ENCODE measurements at places on chromosomes 7 and 10.

DNA sequence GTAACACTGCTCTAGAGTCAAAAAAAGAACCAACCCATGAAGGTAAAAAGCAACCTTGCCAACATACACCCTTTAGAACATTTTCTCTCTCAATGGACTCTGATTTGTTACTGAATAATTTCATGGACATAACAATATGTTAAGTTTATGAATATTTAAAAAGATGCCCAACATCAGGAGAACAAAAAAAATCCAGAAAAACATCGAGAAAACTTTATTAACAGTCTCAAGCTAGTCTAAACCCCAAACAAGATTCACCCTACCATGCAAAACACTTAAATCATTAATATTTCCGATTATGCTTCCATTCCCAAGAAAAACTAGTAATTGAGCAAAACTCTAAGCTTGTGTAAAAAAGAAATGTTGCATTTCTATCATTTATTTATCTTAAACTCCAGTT, 46.7 kb downstream of the OSBPL3 start:
- DNase-seq, result no peak

DNA sequence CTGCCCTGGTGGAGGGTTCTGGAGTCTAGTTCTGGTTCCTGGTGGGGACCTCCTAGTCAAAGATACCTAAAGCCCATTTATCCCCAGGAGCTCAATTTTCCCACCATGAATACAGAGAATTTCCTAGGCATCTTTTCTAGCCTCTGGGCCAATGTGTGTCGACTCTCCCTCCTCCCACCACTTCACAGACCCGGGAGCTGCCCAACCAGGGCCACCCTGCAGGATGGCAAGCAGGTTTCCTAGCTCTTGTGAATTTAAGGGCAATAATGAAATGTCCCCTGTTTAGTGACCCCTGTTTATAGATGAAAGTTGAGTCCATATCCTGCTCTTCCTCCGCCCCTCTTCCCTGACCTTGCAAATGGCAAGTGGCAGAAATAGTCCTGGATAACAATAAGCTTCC, 9.4 kb downstream of the DLX5 start:
- DNase-seq, result no peak

DNA sequence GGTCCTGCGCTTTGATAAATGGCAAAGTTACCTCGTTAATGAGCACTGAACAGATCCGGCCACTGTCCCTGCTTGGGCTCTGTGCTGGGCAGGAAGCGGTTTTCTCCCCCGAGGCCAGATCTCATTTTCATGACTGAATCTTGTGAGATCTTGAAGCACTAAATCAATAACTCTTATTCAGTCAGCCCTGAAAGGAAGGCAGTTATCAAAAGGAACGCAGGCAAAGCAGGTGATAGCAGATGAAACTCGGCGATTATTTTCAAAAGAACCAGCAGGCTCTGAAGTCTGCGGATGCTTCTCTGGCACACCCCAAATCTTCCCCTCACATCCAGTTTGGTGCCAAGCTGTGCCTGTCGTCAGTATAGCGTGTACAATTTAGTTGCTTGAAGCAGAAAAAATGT, 228.7 kb downstream of the BAMBI start:
- no peak for DNase-seq

- DNase-seq, result no peak
Observed at GRCh38 chr10:4477664-4478063, 348.3 kb upstream of the AKR1E2 start.

GRCh38 chr10:80108576-80109239, 23.8 kb upstream of the PLAC9 start:
- no peak for DNase-seq

GRCh38 chr10:9625304-9625703, 1392.4 kb upstream of the CELF2 start:
- no peak for DNase-seq

DNA sequence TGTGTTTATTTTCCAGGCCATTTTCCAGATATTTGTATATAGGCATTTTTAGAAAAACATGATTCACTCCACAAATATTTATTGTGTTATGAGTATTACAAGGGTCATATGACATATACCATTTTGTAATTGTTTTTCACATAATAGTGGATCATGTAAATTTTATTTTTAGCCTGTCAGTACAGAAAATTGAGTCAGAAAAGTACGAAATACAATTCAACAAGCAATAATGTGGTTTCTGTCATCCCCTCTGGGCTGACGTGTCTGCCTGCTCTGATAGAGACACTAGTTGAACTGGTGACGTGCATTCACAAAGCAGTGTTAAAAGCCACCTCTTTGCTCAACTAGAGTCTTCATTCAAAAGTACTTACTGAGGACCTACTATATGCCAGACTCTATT, 97.9 kb upstream of the STEAP1B start:
- DNase-seq, result no peak

DNA sequence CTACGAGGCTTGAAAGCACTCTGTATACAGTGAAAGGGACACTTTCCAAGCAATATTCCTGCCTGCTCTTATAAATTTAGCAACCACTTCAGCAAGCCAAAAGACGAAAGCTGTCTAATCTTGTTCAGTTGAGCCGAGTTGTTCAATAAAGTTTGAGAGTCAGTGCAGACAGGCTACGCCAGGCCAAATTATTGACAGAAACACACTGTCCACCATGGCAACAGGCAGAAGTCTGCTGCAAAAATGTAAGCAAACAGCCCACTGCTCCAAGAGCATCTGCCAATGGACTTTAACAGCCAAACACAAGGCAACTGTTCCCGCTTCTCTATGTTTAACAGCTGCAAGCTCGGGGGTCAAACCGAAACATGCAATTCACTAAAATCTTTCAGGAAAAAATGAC, 85.7 kb downstream of the GLI3 start:
- no peak for DNase-seq

DNA sequence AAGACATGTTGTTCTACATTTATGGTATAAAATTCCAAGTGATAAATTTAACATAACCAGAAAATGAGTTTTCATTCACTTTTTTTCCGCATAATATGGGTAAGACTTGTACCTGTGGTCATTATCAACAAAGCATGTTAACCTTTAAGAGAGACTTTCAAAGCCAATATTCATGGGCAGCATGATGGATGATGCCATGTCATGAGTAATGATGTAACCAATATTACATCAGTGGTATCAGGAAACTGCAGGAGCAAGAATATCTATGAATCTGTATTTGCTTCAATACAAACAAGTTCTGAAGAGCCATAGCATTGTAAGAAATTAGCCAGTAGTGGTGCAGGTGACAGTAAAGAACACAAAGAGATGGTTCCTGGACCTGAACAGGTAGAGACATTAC, 126.9 kb downstream of the C1GALT1 start:
- DNase-seq, result no peak

DNA sequence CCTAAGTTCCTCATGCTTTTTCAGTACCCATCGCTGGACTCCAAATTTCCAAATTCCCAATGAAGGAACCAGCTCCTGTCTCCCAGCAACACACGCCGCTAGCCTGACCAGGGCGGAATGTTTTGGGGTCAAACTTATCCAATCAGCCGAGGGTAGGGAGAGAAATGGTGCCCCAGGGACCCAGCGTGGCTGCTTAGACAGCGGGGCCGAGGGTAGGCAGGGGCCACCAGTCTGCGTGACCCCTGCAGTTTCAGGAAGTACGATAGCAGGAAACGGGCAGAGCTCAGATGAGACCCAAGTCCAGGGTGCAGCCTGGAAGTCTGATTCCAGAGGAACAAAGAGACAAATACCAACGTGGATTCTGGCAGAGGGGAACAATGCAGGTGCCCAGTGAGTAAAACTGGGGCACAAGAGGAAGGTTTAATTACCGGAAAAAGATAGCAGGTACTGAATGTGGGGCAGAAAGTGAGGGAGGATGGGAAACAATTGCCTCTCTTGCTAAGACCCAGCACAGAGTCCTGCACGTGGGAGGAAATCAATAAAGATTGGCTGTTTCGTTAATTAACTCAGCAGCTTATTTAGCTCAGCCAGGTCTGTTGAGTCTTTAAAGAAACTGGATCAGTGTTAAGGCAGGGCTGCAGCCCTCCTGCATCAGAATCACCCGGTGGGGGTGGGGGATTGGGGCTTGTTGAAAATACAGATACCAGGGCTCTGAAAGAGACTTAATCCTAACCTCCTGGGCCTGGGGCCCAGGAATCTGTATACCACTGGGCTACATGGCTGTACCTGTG, 50.4 kb upstream of the NFE2L3 start:
- DNase-seq, result peak; percentile 69

- no peak for DNase-seq
Observed at GRCh38 chr7:126930166-126930565, 322.6 kb downstream of the GRM8 start.

GRCh38 chr10:34520084-34520483, 295.0 kb downstream of the PARD3 start:
- DNase-seq, result no peak

GRCh38 chr7:36280840-36281812, 108.5 kb upstream of the ANLN start:
- peak; percentile 35 for DNase-seq

DNA sequence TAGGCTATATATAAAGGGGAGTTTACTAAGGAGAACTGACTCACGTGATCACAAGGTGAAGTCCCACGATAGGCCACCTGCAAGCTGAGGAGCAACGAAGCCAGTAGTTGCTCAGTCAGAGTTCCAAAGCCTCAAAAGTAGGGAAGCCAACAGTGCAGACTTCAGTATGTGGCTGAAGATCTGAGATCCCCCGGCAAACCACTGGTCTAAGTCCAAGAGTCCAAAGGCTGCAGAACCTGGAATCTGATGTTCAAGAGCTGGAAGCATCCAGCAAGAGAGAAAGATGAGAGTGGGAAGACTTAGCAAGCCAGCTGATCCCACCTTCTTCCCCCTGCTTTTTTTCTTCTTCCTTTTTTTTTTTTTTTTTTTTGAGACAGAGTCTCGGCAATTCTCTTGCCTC, 27.0 kb upstream of the GSDME start:
- no peak for DNase-seq

GRCh38 chr7:27110186-27111031, 7.9 kb upstream of the HOXA2 start:
- peak; percentile 96 for DNase-seq

DNA sequence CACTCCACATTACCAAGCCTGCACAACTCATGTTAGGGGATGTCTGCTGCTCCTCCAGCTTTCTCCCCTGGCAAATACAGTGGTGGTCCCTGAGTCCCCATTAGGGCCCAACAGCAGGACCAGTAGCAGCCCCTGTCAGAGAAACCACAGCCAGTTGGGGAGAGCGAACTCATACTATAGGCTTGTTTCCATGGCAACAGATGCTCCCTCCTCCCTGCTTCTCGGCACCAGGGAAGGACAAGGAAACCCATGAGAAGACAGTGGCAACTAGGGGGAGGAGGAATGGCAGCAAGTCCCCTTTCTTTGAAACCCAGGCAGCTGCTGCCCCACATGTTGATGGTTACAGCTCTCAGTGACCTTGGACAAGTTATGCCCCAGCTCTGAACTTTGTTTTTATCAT, 326.4 kb downstream of the KCNMA1 start:
- DNase-seq, result peak; percentile 16

- DNase-seq, result no peak
Observed at GRCh38 chr7:41436139-41436538, 266.8 kb downstream of the INHBA start.

- DNase-seq, result no peak
Observed at GRCh38 chr7:7895754-7896153, 72.8 kb upstream of the GLCCI1 start.

GRCh38 chr10:70837660-70838059, 21.9 kb downstream of the SGPL1 start:
- no peak for DNase-seq

GRCh38 chr10:34698248-34698831, 116.8 kb downstream of the PARD3 start:
- DNase-seq, result no peak

DNA sequence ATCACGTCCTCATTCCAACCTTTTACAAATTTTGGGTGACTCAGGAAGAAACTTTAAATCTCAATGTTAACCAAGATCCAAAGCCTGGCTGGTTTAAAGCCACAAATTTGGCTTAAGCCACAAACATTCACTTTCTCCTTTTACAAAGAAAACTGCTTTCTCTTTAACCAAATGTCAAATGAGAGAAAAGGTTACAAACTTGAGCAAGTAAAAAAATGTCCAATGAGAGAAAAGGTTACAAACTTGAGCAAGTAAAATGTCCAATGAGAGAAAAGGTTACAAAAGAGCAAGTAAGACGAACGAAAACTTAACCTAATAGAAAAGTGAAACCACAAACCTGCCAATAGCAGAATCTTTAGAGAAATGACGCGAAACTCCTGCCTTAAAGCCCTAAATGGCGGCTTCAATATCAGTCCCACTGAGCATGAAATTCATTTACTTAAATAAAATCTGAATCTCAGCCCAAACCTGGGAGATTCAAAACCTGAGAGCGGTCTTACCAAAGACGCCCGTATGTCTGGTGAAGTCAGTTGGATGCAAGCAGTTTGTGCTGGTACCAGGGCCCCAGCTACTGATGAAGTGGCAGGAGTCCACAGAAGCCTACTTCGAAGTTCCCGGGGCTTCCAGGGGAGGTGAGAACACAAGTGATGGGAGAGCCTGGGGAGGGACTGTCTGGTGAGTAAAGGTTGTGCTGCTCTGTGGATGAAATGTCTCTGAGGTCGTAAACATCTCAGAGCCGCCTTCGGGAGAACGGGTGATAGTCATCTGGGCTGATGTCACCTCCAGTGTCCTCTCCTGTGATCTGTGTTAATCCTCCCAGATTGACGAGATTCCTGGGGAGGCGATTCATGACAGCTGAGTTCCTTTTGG, 74.6 kb downstream of the PAXIP1 start:
- no peak for DNase-seq

- DNase-seq, result no peak
Observed at GRCh38 chr10:17077346-17077781, 52.2 kb downstream of the CUBN start.

GRCh38 chr7:69603351-69603750, 5.1 kb downstream of the AUTS2 start:
- no peak for DNase-seq

GRCh38 chr10:13955409-13956068, 368.8 kb downstream of the PRPF18 start:
- no peak for DNase-seq

DNA sequence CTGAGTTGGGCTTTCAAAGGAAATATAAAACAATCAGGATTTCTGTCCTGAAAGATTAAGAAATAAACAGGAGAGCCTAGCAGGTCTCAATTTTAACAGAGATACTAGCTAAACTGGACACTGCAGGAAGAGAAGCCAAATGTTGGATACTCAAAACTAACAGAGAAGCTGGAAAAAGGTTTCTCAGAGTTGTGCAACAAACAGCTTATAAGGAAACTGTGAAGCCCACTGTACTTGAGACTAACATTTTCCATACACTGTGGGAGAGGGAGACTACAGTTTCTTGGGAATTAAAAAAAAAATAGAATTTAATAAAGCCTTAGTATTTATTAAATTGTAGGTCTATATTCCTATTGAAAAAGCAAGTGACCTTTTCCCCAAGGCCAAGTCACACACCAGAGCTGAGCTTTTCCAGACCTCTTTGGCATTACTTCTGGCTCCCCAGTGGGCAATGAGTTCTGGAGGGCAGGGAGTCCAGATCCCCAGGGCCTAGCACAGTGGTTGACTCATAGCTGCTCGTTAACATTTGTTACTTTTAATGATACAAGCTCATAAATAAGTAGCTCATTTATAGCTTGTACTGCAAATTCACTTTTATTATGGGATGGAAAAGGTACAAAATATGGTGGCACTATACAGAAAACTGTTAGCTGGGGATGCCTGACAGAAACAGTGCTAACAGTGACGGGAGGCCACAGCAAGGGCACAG, 68.3 kb downstream of the MINDY3 start:
- DNase-seq, result peak; percentile 12

All from nephron progenitor cell (in vitro differentiated cells).